ENCODE measurements at places on chromosomes 7 and 10. TPM values are rescaled to one million over a fixed set of nuclear protein-coding genes. Genes with fewer than 3 reads are reported as not detected.
A peak's percentile ranks its signal among the peaks of the same experiment; 100 is the strongest.

Gene GPR158
- 0.19 TPM for total RNA-seq

Gene SRRM3
- 0.71 TPM for total RNA-seq

- no peak overlapping the region for H3K4me3 ChIP-seq
- H3K27ac ChIP-seq = no peak overlapping the region
- no peaks in the 10 kb centered on the region for H3K27me3 ChIP-seq
- no peaks in the 10 kb centered on the region for H3K36me3 ChIP-seq
- peaks cover 52% of the 10 kb centered on the region for H3K4me1 ChIP-seq
Observed at GRCh38 chr7:15457990-15458955, 103.5 kb downstream of the AGMO start.

DNA sequence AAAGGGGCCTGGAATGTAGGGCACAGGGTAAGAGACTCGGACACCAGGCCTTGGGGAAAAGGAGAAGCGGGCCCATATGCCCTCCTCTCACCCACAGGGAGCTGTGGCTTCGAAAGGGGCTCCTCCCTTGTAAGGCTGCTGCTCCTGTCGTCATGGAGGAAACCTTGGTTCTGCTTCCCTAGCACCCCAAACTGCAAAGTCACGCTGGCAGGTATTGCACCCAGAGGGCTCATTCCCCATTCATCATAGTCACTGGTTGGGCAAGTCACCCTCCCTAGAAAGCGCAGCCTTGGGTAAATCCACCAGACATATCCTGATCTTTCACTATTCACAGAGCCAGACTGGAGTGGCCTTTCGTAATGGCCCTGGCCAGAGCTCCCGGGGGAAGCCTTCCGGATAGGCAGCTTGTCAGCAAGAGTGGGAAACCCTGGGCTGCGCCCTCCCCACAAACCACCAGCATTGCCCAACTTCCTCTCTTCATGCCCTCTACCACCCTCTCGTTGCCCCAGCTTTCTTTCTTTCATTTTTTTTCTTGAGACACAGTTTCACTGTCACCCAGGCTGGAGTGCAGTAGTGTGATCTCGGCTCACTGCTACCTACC, 121.0 kb downstream of the HIP1 start:
- H3K27me3 ChIP-seq = no peaks in the 10 kb centered on the region
- H3K36me3 ChIP-seq = peaks cover 5% of the 10 kb centered on the region
- no peak overlapping the region for H3K27ac ChIP-seq
- DNase-seq = no peak
- H3K4me3 ChIP-seq = no peak overlapping the region

Gene CD36
- total RNA-seq = 0.08 TPM

DNA sequence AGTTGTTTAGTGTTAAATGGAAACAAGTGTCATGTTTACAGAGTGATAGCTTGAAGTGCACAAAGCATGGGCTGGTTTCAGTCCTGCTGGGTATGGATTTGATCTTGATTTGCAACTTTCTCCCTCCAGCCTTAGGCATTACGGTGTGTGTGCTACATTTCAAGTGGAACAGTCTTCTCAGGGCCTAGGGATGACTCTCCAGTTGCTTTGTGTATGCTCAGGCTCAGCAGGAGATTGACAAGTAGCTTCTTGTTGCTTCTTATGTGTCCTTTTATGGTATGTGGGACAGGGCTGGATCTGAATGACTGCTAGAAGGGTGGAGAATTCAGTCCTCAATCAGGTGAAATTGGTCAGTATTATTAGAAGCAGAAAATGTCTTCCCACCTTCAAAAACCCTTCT, 51.3 kb upstream of the PLEKHA1 start:
- H3K27me3 ChIP-seq = no peaks in the 10 kb centered on the region
- H3K4me3 ChIP-seq = no peak overlapping the region
- H3K27ac ChIP-seq = peak overlapping the region; percentile 19
- peak; percentile 15 for DNase-seq
- peaks cover 5% of the 10 kb centered on the region for H3K36me3 ChIP-seq

DNA sequence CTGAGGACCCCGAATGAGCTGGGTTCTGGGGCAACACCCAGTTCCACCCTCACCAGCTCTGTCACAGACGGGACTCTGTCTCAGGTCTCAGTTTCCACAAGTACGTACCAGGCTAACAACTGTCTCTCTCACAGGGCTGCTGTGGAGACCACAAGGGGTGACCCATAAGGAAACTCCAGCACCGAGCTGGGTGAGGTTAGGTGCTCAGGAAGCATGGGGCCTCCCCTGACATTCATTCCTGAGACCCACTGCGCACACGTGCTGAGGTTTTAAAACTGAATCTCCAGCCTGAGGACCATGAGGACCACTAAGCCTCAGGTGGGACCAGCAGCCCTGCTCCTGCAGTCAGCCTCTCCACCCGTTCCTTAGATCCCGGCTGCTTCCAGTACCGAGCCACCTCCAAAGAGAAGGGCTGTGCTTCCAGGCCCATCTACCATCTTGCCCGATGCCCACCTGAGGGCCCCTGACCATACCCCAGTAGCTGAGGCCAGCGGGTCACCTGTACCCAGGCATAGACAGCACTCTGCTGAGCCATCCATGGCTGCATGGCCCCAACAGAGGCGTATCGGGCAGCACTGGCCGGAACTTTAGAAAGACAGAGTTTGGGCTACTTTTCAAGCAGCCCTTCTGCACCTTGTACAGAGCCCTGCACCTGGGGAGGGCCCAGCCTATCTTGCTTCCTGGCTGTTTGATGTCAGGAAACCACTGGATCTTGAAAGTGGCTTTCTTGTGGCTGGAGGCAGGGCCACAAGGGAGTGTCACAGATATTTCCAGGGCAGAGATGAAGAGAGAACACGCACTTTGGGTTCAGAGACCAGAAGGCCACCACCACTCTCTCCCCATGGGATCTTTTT, 18.7 kb downstream of the HSPA12A start:
- peaks cover 5% of the 10 kb centered on the region for H3K4me1 ChIP-seq
- no peak for DNase-seq
- no peak overlapping the region for H3K27ac ChIP-seq
- H3K27me3 ChIP-seq = no peaks in the 10 kb centered on the region

Gene MCMBP
- 43.5 TPM for total RNA-seq

DNA sequence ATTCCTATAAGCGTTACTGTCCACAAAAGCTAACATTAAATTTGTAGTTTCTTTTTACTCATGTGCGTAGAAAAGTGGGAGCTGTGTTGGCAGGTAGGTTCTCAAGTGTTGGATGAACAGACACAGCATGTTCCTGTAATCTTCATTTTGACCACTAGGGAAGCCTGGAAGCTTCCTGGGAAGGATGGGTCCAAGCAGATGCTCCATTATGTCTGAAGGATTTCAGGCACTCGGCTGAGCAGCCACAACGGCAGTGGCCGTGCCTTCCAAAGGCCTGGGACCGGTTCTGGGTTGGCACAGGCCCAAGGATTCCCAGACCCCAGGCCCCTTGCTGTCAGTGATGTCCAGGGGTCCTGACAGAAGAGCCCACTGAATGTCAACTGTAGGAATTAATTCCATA, 386.3 kb downstream of the TNS3 start:
- H3K36me3 ChIP-seq = no peaks in the 10 kb centered on the region
- peaks cover 45% of the 10 kb centered on the region for H3K27me3 ChIP-seq
- DNase-seq = peak; percentile 65
- no peak overlapping the region for H3K27ac ChIP-seq

DNA sequence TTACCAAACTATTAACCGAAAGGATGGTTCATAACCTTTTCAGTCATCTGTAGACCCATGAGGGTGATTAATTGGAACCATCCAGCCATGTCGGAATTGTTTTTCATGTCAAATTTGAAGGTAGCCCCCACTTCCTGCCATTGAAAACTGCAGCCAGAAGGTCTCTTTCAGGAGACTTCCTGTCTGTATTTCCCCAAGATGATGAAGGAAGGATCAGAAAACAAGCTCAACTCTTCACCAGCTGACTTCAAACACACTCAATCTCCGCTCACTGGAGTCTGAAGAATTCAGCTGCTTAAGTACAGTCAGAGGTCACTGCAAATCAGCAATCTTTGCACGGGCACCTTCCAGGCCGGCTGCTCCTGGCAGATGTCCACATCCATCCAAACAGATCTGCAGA, 291.7 kb upstream of the NPVF start:
- no peak for DNase-seq
- H3K27ac ChIP-seq = no peak overlapping the region
- no peaks in the 10 kb centered on the region for H3K4me1 ChIP-seq
- H3K27me3 ChIP-seq = peaks cover 37% of the 10 kb centered on the region
- H3K36me3 ChIP-seq = no peaks in the 10 kb centered on the region

Gene MYL10
- 0.52 TPM for total RNA-seq

Gene HGF
- 13.9 TPM for total RNA-seq

Gene ATG9B
- 0.11 TPM for total RNA-seq

Gene KIAA1217
- total RNA-seq = 2.8 TPM

DNA sequence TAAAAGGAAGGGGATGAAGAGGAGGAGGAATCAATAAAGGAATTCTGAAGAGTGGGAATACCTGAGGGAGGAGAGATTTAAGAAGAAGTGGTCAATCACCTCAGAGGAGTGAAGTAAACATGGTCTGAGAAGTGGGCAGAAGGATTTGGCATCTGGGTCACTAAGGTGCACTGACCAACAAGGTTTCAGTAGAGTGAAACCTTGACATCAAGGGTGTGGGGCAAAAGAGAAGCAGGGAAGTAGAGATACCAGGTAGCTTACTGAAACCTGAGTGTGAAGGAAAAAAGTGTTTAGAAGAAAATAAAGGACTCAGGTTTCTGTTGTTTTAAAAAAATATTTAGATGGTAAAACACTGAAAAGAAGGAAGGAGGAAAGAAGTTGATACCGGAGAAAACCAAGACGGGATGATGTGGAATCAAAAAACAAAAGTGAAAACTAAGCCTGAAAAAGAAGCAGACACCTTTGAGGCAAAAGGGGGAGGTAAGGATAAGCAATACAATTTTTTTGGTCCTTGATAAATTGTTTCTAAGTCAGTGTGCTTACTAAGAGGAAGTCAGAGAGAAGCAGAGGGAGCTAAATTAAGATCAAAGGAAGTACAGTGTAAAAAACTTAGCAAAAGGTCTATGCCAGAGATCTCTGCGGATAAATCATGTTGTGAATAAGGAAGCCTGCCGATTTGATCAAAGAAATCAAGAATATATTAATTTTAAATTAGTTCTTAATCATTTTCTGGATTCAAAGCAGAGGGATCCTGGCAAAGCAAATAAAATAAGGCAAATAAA, 137.2 kb upstream of the GPR22 start:
- DNase-seq = no peak
- no peak overlapping the region for H3K4me3 ChIP-seq
- peaks cover 7% of the 10 kb centered on the region for H3K4me1 ChIP-seq

DNA sequence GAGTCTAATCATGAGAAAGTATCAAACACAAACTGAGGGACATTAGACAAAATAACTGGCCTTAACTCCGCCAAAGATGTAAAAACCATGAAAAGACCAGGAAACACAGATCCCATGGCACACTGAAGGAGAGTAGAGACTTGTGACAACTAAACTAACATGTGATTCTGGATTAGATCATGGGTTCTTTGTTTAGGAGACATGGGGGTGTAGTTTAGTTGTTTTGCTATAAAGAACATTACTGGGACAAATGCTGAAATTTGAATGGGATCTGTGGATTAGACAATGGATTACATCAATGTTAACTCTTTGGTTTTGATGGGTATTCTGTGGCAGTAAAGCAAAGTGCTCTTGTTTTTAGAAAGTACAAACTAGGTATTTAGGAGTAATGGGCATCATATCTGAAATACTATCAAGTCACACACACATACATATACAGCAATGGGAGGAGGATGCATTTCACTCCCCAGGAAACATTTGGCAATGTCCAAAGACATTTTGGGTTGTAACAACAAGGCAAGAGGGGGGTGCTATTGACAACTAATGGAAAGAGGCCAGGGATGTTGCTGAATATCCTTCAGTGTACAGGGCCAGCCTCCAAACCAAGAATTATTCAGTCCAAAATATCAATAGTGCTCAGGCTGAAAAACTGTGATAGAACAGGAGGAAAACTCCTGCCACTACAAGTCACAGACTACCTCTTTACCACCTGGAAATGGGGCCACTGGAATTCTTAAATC, 32.4 kb downstream of the WAPL start:
- H3K4me1 ChIP-seq = no peaks in the 10 kb centered on the region
- no peak overlapping the region for H3K4me3 ChIP-seq
- H3K36me3 ChIP-seq = peaks cover 27% of the 10 kb centered on the region

Gene HABP2
- total RNA-seq = 0.18 TPM

Gene DLG5
- total RNA-seq = 69.8 TPM

Gene UPK3BL2
- 11.0 TPM for total RNA-seq

DNA sequence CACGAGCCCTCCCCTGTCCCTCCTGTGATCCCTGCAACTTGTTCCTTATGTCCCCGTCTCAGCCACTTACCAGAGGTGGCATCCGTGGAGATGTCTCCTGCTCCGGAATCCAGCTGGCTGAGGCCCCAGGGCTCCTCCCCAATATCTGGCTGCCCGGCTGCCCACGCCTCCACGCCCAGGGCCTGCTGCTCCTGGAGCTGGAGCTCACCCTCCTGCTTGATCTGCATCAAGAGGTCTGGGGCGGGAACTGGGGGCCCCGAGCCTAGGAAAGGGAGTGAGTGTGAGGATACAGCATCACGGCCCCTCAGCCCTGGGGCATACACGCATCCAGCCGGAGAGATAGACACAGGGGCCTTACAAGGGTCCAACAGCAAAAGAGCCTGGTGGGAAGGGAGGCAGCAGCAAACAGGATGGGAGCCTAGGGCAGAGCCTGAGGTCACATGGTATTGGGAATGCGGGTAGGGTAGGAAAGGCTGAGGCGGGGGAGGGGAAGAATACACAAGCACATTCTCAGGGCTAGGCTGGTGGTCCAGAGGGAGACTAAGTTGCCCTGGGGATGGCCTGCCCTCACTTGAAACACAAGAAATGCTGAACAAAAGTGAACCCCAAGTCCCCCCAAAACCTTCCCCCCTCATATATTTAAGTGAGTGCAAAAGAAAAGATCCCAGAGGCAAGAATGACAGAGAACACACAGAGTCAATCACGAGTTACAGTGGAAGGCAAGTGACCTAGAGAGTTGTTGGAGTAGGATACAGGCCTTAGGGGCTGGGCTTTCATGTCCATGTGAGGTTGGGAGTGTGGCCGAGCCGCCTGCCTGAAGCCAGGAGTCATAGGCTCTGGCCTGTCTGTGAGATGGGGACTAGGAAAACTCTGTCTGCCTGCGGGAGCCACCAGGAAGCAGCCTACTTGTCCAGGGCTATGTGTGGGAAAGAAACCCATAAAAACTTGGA, 16.9 kb upstream of the ZNF777 start:
- DNase-seq = no peak
- H3K4me1 ChIP-seq = no peaks in the 10 kb centered on the region
- peaks cover 59% of the 10 kb centered on the region for H3K36me3 ChIP-seq
- no peaks in the 10 kb centered on the region for H3K27me3 ChIP-seq
- no peak overlapping the region for H3K27ac ChIP-seq

Gene SDHAF3
- 10.0 TPM for total RNA-seq

Gene VAX1
- total RNA-seq = 3.2 TPM

- no peak overlapping the region for H3K27ac ChIP-seq
- no peak for DNase-seq
- H3K36me3 ChIP-seq = peaks cover 5% of the 10 kb centered on the region
- no peaks in the 10 kb centered on the region for H3K27me3 ChIP-seq
- H3K4me1 ChIP-seq = peaks cover 1% of the 10 kb centered on the region
- H3K4me3 ChIP-seq = no peak overlapping the region
Observed at GRCh38 chr7:75943864-75944263, 28.9 kb downstream of the POR start.

GRCh38 chr10:59750155-59750945, 2.9 kb downstream of the MRLN start:
- H3K4me1 ChIP-seq = no peaks in the 10 kb centered on the region
- no peak overlapping the region for H3K27ac ChIP-seq
- H3K36me3 ChIP-seq = no peaks in the 10 kb centered on the region

Gene PDE6C
- not detected for total RNA-seq

- H3K36me3 ChIP-seq = peaks cover 2% of the 10 kb centered on the region
- peaks cover 37% of the 10 kb centered on the region for H3K4me1 ChIP-seq
- no peak overlapping the region for H3K4me3 ChIP-seq
Observed at GRCh38 chr10:132522521-132523411, 14.8 kb upstream of the INPP5A start.
